ENCODE measurements at places on chromosomes 6 and 20.
A peak's percentile ranks its signal among the peaks of the same experiment; 100 is the strongest.

DNA sequence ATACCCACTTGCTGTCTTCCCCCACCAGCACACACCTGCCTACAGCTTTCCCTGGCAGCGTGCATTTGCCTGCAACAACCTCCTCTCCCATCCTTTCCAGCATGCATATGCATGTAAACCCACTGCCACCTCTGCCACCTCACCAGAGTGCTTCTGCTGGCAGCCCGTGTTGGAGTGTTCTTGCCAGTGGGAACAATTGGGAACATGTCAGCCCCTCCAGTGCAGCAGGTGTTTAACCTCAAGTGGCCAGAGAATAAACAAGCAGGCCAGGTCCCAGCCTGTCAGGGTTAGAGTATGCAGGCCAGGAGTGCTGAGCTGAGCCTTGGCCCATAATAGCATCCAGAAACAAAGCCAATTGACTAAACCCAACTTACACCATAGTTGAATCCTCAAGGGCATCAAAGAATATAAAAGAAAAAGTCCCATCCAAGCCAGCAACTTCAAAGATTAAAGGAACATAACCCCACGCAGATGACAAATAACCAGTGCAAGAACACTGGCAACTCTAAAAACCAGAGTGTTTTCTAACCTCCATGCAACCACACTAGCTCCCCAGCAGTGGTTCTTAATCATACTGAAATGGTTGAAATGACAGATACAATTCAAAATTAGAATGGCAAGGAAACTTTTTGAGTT is 1212.1 kb upstream of the CITED2 start:
- DNase-seq, result no peak

GRCh38 chr6:4459032-4459431 is 317.2 kb upstream of the CDYL start:
- DNase-seq, result no peak

GRCh38 chr6:68675548-68675947 is 40.5 kb downstream of the ADGRB3 start:
- DNase-seq, result no peak

DNA sequence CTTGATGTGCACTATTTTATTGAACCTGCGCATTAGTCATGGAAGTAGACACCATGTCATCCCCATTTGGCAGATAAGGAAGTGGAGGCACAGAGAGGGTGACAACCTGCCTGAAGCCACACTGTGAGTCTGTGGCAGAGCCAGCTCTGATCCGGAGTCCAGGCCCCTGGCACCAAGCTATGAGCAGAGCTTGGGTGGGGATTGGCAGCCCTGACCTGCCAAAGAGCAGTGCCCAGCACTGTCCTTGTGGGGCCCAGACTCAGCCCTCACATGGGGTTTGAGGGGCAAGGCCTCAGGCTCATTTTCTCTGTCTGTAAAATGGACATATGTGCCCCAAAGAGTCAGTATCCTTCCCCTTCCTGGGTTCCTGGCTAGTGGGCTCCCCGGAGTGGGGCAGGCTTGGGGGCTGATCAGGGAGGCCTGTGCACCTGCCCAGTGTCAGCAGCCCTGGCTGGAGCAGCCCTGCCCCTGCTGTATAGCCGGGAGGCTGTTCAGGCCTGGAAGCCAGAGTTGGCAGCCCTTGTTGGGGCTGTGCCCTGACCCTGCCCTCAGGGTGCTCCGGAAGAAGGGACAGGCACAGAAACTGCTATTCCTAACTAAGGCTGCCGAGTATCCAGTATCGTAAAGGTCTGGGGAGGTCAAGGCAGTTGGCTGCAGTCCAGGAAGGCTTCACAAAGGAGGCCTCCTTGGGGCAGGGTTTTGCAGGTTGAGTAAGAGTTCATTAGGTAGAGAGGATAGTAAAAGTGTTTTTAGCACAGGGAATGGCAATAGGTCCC is 38.7 kb downstream of the TGM2 start:
- DNase-seq, result no peak

GRCh38 chr20:38208523-38208922 is 43.5 kb upstream of the TGM2 start:
- no peak for DNase-seq

GRCh38 chr6:30688569-30688968 is 2.1 kb upstream of the PPP1R18 start:
- no peak for DNase-seq

- DNase-seq, result no peak
Observed at GRCh38 chr6:56238352-56238751, 9.0 kb downstream of the COL21A1 start.

DNA sequence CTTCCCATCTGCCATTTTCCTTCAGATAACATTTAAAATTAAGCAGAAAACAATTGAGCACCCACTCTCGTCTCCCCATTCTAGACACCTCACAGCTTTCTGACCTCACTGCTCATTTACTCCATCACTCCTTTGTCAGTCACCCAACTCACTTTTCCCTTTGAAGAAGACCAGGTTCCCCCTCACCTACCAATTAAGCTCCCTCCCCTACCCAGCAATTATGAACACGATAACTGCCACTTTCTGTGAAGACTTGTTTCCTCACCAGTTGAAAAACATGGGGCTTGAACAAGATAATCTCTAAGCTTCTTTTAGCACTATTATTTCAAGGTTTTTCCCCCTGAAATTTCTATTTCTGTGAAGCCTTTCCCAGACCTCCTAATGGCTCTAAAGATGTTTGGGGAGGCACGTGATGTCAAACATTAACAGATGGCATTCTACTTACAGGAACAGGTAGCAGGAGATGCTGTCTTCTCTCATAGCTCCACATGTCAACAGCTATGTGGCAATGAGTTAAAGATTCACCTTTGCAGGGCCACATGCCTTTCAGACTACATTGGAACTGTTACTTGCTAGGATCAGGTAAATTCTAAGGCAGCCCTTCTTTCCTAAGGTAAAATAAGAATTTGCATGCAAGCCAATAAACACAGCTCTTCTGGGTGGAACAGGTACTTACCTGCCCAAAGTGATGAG is 24.8 kb upstream of the SLA2 start:
- no peak for DNase-seq

DNA sequence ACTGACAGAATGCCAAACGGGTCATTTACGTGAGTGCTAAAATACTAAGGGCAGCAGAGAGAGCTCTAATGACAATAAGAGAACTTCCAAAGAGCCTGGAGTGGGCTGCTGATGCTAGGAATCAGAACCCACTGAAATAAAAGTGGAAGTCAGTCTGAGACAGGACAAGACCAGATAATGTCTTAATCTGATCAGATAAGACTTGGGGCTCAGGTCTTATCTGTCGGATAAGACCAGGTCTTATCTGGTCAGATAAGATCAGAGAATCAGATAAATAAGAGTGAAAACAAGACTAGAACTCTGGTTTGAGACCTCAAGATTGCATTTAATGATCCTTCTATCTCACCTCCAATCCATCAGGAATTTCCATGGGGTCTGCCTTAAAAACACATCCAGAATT is 18.6 kb downstream of the LRP11 start:
- no peak for DNase-seq

DNA sequence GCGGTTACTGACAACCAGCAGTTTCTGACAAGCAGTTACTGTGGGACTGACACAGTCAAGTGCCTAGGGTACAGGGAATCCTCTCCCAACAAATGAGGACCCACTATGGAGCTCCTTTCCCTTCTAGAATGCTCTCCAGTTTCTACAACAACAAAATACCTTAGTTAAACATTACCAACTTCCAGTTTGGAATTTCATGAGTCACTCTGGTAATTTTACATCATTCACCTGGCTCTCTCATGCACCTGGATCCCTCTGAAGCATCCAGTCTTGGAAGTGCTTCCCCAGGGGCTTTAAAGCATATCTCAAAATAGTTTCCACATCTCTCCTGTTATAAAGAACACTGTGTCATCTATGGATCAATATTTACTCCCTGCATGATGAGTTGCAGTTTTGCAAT is 286.7 kb upstream of the SPTLC3 start:
- DNase-seq, result no peak

GRCh38 chr6:154410619-154411072 is 54.0 kb upstream of the IPCEF1 start:
- no peak for DNase-seq

- peak; percentile 94 for DNase-seq
Observed at GRCh38 chr20:50186151-50186885, 4.3 kb upstream of the CEBPB start.

- no peak for DNase-seq
Observed at GRCh38 chr6:10363911-10364310, 51.0 kb downstream of the TFAP2A start.
